AG10803 (cell line): ENCODE measurements at places on chromosomes 7 and 10.

DNA sequence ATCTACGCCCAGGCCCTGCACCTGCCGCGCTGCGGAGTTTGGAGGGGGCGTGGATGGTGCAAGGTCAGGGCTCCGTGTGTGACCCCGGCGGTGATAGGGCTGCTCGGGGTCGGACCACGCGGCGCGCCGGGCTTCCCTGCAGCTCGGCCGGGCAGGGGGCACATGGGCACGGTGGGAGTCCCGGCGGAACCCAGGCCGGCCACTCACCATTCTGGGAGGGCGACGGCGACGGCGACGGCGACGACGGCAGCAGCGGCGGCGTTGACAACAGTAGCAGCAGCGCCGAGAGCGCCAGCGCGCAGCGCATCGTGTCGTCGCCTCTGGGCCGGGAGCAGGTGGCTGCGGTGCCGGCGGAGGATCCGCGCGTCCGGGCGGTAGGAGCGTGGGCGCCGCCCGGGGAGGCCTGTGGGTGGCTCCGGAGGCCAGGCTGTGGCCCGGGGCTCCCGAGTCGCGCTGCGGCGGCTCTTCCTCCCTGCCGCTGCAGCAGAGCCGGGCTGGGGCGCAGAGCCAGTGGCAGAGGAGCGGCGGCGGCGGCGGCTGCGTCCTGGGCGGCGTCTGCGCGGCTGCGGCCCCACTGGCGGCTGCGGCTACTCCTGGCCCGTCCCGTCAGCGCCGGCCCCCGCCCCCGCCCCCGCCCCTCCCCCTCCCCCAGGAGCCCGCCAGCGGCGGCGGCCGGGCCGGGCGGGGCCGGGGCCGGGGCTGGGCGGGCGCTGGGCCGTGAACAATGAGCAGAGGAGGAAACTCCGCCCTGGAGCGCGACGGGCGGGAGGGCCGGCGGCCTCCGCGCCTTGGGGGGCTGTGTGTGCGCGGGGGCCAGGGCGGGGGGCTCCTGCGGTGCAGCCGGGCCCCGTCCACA lies at the start of gene PODXL:
Gene PODXL (minus strand): TSS at position 576 of the 856 bp plus-strand sequence. CDS start 269 bp downstream, at position 307.
- peak; percentile 74 for DNase-seq

GRCh38 chr7:121689749-121690148 lies 183.2 kb upstream of the PTPRZ1 start:
- no peak for DNase-seq

GRCh38 chr7:143384148-143384547 lies 3.0 kb downstream of the ZYX start:
- DNase-seq, result no peak

DNA sequence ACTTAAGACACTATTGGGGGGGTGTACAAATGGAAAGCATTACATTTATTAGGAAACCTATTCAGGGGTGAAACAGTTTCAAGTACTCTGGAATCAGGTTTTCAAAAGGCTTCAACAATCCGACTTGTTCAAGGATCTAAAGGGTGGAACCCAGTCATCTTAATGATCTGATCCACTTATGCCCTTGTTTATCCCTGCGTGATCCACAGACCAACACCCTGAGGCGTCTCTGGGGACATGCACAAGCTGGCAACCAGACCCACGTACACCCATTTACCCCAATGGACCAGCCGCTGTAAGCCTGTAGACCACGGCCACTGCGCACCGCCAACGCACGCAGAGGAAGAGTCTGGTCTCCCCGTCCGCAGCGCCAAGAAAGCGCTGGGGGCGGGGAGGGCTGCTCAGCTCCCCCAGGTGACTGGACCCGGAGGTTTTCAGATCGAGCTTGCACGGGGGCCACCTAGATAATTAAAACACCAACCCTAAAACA lies 13.4 kb downstream of the HNRNPF start:
- no peak for DNase-seq

DNA sequence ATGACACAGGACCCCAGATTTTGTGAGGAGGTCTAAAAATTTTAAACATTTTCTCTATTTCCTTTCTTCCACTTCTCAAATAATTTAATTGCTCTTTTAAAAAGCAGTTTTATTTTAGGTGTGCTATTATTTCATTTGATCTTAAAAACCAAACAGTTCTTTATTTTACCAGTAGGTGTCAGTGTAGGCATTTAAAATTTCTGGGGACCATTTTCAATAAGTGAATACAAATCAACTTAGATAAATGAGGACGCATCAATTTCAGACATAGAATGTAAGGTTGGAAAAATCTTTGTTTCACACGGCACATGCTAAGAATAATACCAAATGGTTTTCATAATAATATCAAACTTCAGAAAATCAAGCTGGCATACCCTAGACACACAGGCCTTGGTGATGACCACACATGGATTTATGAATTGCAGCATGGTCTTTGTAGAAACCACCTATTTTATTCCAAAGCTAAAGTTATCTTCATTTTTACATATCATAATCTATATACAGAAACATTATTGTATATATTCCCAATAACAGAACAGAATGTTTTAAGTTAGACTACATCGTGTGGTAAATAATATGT lies 127.6 kb upstream of the SLC26A5 start:
- DNase-seq, result peak; percentile 41

DNA sequence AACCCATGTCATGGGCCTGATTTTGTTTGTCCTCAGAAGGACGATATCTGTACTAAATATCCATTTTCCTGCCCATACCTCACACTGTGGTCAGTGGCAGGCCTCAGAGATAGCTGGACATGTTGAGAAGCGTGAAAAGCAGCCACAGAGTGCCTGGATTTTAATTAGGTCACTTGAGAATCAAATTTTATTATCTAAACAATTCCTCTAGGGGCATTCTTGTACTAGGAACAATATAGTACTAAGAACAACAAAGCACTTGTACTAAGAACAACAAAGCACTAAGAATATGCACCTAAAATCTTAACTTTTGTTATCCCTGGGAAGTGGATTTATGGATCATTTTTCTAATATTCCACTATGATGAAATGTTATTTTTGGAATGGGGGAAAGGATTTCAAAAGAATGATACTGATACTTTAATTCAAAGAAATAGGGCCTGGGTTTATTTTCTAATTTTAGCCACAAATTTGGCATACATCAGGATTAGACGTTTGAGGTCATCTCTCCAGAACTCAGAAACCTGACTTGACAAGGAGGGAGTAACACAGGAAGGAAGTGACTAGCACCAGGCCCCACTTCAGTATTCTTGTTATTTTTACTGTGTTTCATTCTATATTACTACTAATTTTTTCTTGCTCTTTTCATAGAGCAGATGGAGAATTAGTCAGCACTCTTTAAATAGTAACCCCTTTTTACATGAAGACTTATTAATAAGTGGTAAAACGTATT lies 112.2 kb downstream of the EXOC4 start:
- DNase-seq, result peak; percentile 42

DNA sequence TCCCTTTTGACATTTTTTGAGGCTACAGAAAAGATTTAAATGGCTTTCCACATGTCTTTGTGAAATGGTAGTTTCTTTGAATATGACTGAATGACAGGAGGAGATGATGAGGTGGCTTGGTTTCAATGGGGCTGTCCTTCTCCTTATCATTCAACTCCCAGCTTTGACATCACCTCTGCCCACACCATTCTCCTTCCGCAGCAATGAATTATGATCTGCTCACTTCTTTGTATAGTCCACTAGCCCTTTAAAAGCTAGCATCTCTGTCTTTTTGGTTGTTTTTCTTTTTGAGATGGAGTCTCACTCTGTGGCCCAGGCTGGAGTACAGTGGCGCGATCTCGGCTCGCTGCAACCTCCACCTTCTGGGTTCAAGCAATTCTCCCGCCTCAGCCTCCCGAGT lies 31.7 kb downstream of the DCLRE1A start:
- no peak for DNase-seq

DNA sequence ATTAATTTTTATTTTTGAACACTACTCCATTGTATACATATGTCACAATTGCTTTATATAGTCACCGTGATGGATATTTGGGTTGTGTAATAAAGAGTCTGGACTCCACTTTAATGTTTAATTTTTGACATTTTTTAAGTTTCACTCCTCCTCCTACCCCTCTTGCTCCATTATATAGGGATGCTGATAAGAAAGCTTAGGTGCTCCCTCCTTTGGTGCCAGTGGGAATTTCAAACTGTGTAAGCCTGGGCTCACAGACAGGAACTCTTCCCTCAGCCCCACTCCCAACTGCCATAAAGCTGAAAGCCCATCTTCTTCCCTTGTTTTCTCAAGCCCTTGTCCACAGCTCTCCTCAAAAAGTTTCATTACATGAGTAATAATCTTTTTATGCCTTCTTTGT lies 47.6 kb downstream of the TWIST1 start:
- DNase-seq, result no peak

DNA sequence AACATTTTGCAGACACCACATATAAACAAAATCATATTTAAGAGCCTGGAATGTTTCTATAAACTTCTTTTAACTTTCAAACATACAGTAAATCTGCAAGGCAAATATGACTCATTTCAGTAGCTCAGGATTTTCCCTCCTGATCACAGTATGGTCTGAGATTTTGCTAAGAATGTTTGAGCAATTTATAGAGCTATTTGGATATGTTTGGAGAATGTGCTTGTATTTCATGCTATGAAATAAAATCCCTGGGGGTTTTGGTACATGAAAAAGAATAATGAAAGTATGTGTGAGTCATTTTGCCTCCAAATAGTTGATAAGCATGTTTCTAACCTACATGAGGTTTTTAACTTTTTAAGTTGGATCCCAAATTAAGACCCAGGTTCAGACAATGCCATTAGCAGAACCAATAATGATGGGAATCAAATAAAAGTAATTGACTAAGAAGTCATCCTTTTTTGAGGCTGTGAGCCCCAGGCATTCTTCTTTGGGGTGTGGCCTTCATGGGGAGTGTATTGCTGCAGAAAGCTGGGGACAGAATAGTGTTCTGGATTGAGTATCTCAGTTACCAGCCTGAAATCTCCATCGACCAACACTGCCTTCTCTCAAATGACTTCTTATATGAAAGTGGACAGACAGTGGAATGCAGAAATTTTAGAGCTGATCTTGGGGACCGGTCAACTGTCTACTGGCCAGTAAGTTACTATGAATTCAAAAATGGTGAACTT lies 66.1 kb upstream of the AGBL3 start:
- DNase-seq, result peak; percentile 96

DNA sequence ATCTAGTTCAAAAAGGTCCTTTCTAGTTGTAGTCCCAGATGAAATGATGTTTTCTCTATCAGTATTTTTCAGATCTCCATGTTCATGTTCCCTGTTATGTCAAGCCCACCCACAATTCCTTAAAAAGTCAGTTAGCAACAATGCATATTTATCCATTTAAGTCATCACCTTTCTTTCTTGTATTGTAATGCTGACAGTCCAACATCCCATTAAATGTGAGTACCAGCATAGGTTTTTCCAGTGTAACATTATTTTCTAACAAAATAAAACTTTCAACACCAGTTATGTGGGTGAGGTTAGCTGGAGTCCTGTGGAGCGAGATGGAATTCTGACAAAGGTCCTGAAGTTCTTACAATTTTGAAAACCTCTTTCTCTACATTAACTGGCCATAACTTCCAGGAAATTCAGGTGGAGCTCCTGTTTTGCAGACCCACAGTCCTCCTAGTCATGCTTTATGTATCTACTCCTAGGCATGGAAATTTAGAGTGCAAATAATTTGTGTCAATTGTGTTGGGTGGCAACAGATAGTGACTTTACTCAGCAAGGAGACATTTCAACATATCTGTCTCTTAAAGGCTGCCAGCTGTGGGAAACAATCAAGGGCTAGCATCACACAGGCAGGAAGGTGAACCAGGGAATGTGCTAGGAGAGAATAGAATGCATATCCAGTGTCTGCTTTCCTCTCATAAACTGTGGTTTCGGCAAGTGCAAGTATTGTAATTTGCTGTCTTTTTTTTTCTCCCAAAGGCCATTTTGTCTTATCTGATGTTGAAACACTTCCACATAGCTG lies 162.6 kb downstream of the MTERF1 start:
- DNase-seq, result no peak

DNA sequence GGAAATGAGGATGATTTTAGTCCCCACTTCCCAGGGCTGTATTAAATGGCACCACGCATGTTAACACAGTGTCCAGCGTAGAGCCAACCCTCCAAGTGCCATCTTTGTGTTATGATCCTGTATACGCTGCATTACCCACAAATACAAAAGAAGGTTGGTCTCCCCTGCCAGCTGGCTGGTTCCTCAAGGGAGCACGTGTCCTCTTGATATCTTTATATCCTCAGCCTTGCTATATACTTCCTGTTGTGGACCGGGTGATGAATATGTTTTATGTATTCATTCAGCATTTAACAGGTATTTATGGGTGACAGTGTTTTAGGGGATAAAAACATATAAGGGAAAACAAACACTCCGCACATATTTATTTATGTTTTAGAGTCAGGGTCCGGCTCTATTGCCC lies 23.2 kb upstream of the PRRT4 start:
- DNase-seq, result no peak

DNA sequence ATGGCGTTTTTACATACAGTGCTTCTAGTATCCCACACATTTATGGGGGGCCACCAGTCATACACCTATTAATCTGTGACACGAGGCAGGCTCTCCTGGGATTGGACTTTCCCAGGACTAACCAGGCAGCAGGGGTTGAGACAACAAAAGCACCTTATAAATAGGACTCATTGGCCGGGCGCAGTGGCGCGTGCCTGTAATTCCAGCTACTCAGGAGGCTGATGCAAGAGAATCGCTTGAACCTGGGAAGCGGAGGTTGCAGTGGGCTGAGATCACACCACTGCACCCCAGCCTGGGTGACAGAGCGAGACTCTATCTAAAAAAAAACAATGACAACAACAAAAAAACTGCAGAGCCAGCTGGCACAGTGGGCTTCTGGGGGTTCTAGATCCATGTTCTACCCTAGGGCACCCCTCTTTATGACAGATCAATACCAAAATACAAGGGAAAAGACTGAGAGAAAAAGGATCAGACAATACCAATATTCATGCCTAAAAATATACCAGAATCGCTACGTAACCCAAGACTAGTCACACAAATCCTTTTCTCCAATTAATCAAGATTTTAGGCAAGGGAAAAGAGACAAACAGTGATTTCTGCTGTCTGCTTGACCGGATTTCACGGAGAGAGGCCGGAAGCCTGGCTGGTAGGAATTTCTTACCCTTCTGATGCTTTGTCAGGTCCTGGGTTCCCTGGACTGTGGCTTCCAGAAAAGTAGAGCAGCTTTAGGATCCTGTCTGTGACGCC lies 98.4 kb upstream of the CCNY start:
- DNase-seq, result no peak
